ENCODE measurements at places on chromosomes 11 and 22.
A peak's percentile ranks its signal among the peaks of the same experiment; 100 is the strongest.

- no peak for DNase-seq
Measured at GRCh38 chr11:29786092-29786491, 230.7 kb downstream of the KCNA4 start.

DNA sequence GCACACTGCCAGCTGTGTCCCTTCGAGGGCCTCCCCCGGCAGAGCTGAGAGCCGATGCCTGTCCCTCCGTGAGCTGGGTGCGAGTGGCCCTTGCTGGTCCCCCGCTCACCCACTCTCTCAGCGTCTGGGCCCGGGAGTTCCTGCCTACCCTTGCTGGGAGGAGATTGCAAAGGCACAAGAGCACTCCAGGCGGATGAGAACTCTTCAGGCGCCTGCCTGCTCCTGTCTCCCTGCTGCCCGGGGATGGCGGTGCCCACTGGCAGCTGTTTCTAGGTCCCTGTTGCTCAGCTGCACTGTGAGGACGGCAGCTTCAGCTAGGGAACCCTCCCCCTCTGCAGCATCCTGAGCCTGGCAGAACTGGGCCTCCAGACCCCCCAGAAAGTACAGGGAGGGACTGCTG is 61.1 kb downstream of the FLRT1 start:
- DNase-seq = no peak

DNA sequence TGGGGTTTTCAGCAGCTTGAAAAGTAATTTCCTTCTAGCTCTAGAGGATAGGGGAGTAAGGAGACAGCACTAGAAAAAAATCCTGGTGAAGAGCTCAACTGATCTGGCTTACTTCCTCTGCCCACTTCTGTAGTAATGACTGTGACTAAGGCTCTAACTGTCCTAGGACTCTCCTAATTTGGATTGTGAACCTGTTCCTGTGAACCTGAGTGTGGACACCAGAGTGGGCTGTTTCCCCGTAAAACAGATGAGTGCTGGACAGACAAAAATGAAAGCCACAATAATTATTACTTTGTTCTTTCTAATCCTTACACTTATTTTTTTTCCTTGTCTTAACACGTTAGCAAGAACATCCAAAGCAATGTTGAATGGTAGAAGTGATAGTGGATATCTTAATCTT is 154.1 kb downstream of the AASDHPPT start:
- no peak for DNase-seq

- DNase-seq = no peak
Measured at GRCh38 chr11:77175869-77176539, 48.0 kb downstream of the MYO7A start.

- DNase-seq = peak; percentile 39
Measured at GRCh38 chr11:114036147-114036811, 23.2 kb upstream of the ZBTB16 start.

- no peak for DNase-seq
Measured at GRCh38 chr22:41908411-41909309, 6.2 kb downstream of the SHISA8 start.

DNA sequence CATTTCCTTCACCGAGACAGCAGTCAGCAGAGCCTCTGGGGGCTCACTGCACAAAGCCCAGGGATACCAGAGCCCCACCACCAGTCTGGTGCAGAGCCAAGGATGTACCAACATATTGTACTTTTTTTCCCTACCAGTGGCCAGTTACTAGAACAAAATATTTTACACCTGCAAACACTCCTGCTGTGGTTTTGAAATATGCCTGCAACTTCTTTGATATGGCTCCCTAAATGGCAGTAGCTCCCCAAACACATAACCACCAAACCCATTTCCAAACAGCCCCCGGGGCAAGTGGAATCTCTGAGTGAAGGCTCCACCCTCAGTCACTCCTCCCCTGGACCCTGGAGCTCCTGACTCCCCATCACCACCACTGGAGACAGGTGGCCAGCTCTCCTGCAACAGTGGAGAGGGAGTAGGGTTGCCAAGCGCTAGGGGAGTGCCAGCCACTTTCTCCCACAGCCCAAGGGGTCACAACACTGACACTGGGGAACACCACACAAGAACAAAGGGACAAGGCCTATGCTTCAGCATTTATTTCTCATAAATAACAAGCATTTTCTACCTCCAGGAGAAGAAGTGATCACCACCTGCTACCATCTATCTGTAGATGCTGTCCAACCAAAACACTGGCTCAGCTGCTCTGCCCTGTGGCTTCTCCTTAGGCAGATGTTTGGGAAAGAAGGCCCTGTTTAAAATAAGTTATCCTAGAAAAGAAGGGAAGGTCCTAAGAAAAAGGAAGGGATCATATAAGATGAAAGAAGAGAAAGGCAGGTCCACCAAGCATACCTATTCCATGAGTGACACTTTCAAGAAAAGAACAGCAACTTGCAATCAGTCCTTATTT is 15.1 kb downstream of the DGCR2 start:
- DNase-seq = no peak

All from renal cortical epithelial cell (primary cell).